ENCODE measurements at places on chromosomes 4 and X. TPM values are rescaled to one million over a fixed set of nuclear protein-coding genes. Genes with fewer than 3 reads are reported as not detected.

DNA sequence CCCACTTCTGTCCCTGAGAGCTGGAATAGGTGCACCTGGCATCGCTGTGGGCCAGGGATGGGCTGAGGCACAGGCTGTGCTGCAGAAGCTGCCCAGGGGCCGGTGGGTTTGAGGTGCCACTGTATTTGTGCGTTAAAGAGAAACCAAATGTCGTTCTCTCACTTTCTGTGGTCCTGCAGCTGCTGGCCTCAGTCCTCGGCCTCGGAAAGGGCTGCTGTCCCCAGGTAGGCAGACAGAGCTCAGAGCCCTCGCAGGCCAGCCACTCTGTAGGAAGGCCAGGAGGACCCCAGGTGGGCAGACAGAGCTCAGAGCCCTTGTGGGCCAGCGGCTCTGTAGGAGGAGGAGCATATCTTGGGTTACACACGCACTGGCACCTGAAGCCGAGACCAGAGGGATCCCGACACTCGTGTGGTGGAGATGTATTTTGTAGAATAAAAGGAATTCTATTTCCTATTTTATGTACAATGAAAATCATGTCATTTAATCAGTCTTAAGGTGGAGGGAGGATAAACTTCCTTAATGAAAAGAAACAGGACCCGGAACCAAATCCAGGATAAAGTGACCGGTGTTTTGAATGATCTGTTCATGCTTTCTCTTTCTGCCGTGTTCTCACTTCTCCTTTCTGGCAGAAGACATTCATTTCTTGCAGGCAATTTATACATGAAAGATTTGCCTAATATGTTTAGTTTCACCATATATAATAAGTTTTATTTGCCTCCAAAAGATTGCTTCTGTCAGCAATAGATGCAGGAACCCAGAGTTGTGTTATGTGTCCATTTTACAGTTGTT, 54.4 kb upstream of the HGFAC start:
- DNase-seq: no peak

- no peak for DNase-seq
These were observed 443.7 kb downstream of the FAT4 start for GRCh38 chr4:125758438-125758837.

DNA sequence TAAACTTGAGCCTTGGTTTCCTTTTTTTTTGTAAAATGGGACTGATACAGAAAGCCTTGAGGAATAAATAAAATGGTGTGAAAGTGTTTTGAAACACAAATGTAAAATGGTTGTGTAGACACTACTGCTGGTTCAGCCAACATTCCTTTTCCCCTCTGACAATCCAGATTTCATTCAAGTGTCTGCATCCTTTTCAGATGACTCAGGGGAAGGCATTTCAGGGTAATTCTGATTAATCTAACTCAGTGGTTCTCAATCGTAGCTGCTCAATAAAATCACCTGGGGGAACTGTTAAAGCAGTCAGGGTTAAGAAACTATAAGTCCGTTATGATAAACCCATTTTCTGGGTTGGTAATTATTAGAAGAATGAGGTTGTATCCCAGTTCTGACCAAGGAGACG, 4.6 kb downstream of the ARHGAP10 start:
- DNase-seq: no peak

DNA sequence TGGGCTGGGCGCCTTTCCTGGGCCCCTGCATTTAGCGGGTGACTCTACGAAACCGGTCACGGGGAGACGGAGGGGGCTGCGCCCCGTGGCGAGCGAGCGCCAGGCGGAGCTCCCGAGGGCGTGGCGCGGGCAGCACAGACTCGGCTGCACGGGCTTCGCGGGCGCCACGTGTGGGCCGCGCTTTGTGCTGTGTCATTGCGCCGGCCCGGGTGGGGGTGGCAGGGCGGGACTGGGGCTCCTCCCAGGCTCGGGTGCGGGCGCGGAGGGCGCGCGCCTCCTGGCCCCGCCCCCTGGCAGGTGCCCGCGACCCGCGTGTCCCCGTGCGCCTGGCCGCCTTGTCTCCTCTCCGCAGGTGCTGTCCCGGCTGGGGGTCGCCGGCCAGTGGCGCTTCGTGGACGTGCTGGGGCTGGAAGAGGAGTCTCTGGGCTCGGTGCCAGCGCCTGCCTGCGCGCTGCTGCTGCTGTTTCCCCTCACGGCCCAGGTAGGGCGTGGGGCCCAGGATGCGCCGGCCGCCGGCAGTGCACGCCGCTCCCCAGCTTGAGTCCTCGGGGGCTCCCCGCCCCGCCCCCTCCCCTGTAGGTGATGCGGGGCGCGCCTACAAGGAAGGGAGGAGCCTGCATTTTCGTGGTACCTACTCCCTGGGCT, 651 bp downstream of the UCHL1 start:
- no peak for DNase-seq

DNA sequence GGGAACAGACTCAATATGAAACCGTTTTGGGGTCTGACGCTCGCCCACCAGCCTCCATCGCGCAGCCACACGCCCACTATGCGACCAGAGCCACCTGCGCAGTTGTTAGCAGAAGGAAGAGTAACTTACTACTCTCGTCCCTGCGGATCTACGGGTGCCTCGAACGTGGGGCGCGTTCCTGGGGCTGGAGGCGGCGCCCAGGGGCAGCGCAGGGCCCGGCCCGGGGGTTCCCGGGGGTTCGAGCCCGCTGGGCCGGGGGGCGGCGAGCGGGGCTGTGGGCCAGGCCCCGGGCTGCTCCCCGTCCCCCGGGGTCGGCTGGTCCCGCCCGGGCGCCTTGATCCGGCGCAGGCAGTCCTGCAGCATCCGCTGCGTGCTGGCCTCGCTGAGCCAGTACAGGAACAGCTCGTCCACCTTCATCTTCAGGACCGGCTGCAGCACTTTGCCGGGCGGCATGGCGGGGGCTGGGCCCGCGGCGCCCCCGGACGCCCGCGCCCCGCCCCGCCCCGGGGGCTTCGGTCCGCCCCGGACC, 404 bp downstream of the PPP2R3B start:
- peak; percentile 13 for DNase-seq

Gene CTPS2
- polyA plus RNA-seq: 4.7 TPM

Gene CXXC4
- not detected for polyA plus RNA-seq
